ENCODE measurements at places on chromosomes 6 and 20.
A peak's percentile ranks its signal among the peaks of the same experiment; 100 is the strongest.

DNA sequence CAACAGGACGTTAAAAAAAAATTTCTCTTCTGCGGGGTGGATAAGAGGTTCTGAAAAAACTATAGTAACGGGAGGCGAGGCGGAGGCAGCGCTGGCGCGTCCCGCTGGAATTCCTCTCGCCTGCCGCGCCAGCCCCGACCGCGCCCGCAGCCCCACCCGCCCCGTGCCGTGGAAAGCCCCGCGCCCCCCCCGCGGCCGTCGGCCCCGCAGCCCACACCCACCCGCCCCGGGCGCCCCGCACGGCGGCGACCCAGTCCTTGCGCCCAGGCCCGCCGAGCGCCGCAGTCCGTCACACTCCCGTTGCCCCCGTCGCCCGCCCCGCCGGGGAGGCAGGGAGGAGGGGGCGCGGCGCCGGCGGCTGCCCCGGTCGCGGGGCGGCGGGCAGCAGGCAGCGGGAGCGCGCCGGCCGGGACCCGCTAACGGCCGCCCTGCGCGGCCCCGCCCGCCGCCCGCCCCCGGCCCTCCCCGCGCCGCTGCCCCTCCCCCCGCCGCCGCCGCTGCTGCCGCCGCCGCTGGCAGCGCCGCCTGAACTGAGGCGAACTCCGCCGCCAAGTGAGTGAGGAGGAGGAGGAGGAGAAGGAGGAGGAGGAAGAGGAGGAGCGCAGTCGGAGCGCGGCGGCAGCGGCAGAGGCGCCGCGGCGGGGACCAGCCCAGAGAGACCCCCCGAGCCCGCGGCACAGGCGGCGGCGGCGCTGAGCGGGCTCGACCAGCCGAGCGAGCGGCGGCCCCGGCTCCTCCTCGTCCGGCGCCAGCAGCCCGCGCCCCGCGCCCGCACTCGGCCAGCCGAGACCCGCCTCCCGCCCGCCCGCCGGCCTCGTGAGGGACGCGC, at the start of gene QKI:
Gene QKI (plus strand): TSS at position 602 of the 829 bp plus-strand sequence. CDS start 476 bp downstream, outside the sequence.
- DNase-seq, result peak; percentile 47

- DNase-seq, result no peak
Observed at GRCh38 chr6:5325173-5325572, 63.9 kb downstream of the FARS2 start.

GRCh38 chr20:49132995-49133478, 55.1 kb downstream of the STAU1 start:
- DNase-seq, result no peak

DNA sequence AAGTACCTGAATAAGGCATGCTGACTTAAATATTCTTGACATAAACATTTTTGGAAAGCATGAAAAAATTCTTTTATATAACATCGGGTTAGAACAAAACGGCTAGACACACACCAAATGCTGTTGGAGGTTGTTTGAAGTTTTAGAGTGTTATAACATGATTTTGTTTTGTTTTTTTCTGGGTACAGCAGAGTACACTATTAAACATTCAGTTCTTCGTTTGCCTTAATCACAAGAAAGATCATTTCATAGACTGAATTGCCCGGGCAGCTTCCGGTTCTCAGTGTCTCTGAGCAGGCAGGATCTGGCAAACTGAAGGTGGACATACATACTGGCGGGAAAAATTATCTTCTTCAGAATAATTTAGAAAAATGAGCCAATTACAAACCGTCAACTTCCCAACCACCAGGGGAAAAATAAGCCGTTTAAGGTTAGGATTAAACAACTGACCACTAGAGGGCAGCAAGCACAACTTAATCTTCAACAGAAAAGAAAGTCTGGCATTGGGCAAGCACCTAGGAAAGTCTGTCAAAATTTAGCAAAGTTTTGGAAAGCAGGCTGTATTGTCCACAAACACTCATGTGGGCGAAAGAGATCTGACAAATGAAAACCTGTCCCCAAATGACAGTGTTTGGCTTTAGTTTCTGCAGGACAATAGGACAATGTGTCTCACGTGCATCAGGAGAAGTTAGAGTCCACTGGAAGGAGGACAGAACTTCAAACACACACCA, 15.0 kb downstream of the ZNF217 start:
- DNase-seq, result no peak

- DNase-seq, result no peak
Observed at GRCh38 chr6:7705483-7705882, 20.4 kb upstream of the BMP6 start.

DNA sequence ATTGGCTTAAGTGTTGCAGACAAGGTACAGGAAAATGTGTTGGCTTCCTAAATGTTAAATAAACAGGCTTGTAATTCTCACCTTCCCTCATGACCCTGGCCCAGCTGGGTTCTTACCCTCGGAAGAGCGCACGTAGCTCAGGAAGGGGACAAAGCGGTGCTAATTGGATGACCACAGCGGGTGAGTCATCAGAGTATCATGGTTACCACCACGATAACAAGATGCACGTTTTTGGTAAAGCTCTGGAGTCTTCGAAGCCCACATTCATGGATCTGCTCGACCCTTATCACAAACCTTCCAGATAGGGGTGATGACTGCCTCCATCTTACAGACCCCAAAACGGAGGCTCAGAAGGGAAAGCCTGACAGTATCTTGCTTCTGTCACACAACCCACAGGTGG, 32.8 kb downstream of the APCDD1L start:
- DNase-seq, result no peak

GRCh38 chr6:31769684-31770371, 7.3 kb downstream of the VWA7 start:
- peak; percentile 55 for DNase-seq

GRCh38 chr6:43724914-43725642, 37.5 kb upstream of the MRPS18A start:
- peak; percentile 14 for DNase-seq

- no peak for DNase-seq
Observed at GRCh38 chr6:78605909-78606446, 261.4 kb upstream of the IRAK1BP1 start.

- no peak for DNase-seq
Observed at GRCh38 chr6:147205690-147206600, 1.7 kb downstream of the STXBP5 start.

DNA sequence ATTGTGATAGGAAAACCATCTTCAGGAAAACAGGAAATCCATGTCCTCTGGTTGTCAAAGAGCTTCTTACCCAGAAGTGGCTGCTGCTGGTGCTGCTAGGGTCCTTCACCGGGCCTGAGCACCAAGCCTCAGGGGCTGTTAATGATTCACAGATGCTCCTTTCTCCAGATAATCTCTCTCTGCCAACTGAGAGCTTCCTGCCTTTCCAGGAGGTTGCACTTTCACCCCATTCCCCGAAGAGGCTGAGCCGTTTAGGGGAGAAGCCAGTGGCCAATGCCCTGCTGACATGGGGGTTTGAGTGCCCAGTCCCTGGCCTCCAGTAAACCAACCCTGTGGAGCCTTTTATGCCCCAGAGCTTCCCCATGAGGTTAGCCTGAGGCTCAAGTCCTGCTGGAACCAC, 122.4 kb downstream of the CBLN4 start:
- DNase-seq, result no peak

DNA sequence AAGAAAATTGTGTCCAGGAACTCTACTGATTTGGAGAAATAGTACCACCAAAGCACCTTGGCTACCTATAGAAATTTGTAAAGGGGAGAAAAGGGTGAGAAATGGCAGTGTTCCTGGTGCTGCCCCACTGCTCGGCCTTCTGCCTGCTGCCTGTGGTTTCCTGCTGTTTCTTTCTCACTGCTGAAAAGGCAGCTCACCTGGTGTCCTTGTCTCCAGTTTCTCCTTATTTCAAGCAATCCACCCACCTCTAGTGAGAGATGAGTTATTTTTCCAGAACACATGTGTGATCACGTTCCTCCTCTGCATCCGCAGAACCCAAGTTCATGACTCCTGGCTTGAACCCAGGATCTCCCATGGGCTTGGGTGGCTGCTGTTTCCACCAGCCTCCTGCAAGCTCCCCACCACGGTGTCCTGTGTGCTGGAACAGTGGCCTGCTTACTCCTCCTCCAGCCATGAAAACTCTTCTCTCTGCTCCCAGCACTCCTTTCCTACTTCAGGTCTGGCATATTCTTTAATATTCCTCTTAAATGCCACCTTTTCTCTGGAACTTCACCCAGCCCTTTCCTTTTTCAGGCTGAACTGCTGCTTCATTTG, 48.9 kb downstream of the ELOVL2 start:
- no peak for DNase-seq

GRCh38 chr6:20600831-20601230, 66.6 kb downstream of the CDKAL1 start:
- no peak for DNase-seq

GRCh38 chr6:47256361-47256760, 53.3 kb downstream of the TNFRSF21 start:
- DNase-seq, result no peak

GRCh38 chr20:19244291-19244690, 31.8 kb downstream of the SLC24A3 start:
- no peak for DNase-seq

DNA sequence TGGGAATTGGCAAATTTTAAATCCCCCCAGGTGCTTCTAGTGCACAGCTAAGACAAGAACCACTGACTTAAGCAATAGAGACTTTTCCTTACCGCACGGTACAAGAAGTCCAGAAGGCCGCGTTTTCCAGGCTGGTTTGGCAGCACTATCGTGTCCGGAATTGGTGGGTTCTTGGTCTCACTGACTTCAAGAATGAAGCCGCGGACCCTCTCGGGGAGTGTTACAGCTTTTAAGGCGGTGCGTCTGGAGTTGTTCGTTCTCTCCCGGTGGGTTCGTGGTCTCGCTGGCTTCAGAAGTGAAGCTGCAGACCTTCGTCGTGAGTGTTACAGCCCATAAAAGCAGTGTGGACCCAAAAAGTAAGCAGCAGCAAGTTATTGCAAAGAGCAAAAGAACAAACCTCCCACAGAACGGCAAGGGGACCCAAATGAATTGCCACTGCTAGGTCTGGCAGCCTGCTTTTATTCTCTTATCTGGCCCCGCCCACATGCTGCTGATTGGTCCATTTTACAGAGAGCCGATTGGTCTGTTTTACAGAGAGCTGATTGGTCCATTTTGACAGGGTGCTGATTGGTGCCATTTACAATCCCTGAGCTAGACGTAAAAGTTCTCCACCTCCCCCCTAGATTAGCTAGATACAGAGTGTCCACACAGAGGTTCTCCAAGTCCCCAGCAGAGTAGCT, 264.5 kb downstream of the PREX1 start:
- DNase-seq, result no peak

- DNase-seq, result peak; percentile 52
Observed at GRCh38 chr6:37210313-37210968, 40.5 kb downstream of the PIM1 start.

DNA sequence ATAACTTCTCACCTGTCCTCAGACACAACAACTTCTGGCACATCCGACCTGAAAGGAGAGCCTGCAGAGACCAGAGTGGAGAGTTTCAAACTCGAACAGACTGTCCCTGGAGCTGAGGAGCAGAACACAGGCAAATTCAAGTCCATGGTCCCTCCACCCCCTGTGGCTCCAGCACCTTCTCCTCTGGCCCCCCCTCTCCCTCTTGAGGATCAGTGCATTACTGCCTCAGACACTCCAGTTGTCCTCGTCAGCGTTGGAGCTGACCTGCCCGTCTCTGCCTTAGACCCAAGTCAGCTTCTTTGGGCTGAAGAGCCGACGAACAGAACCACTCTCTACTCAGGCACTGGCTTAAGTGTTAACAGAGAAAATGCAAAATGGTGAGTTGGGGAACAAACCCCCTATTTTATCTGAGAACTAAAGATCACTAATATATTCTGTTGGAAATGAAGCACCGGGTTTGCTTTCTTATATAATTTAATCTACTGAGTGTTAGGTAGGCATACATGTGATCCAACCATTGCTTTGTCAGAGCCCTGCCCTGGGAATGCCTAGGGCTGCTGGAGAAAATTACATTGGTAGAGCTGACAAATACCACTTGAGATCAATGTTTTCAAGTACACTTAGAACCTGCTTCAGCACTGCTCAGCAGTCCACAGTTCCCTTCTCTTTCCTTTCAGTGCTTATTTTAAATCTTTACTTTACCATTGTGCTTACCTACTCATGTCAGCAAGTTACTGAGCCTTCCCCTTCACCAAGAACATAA, 77.5 kb upstream of the LTV1 start:
- no peak for DNase-seq

DNA sequence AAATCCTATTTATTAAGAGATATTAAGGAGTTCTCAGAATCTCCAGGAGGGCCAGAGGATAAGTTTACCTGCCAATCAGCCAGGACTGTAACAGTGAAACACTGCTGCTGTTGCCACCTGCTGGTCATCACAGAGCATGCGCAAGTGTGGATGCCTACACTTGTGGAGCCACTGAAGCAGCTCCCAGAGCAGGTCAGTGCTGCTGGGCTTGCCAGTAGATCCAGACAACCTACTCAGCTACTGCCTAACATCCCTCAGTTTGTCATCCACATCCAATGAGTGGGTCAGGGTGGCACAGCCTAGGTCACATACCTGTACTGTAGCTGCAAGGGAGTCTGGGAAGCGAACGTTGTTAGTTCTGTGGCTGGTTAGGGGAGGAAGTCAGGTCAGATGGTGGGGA, 18.3 kb upstream of the NHSL1 start:
- peak; percentile 9 for DNase-seq

- DNase-seq, result no peak
Observed at GRCh38 chr6:147560670-147561069, 52.2 kb downstream of the SAMD5 start.

DNA sequence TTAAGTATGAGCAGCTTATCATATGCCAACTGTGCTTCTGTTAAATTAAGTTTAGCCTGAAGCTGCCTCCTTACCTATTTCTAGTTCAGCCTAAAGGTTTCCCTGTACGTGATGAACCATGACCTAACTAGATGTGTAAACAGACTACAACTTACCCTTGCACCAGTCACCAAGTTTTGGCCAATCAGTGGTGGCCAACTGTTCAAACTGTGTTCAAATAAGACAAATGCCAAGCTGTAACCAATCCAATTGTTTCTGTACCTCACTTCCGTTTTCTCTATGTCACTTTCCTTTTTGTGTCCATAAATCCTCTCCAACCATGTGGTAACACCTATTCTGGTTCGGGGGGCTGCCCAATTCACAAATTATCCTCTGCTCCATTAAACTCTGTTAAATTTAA, 6.0 kb upstream of the SLC2A10 start:
- no peak for DNase-seq

DNA sequence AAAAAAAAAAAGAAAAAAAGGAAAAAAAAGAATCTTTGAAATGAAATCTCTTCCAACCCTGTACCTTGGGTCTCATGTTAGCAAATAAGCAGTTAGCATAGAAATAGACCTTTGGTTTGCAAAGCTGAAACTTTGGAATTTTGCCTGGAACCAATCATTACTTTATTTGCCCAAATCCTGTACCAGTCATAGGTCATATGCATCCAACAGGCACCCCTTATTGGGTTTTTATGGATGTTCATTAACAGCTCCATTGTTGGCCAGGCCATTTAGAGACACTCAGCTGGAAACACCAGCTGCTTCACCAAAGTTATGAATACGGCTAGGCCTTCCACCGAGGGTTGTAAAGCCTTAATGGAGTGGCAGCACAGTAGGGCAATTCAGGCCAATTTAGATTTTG, 53.0 kb downstream of the ALDH8A1 start:
- DNase-seq, result no peak

DNA sequence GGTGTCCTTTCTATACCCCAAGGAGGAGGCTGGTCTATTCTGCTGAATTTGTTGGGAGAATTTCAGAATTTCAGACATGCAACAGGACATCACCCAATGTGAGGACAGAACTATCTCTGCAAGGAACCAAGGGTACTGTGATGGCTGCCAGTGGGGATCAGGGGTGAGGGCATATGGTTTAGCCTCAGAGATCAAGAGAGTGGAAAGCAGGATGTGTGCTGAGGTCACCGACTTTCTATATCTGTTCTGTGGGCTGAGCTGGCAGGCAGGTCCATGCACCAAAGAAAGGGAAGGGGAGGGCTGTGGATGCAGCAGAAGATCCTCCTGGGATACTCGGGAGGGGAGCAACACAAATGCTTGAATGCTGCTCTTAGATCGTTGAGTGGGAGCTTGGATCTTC, 28.8 kb downstream of the MYT1 start:
- DNase-seq, result no peak

All from activated CD4-positive, CD25-positive, alpha-beta regulatory T cell (primary cell).